ENCODE measurements at places on chromosomes 6 and 20.

DNA sequence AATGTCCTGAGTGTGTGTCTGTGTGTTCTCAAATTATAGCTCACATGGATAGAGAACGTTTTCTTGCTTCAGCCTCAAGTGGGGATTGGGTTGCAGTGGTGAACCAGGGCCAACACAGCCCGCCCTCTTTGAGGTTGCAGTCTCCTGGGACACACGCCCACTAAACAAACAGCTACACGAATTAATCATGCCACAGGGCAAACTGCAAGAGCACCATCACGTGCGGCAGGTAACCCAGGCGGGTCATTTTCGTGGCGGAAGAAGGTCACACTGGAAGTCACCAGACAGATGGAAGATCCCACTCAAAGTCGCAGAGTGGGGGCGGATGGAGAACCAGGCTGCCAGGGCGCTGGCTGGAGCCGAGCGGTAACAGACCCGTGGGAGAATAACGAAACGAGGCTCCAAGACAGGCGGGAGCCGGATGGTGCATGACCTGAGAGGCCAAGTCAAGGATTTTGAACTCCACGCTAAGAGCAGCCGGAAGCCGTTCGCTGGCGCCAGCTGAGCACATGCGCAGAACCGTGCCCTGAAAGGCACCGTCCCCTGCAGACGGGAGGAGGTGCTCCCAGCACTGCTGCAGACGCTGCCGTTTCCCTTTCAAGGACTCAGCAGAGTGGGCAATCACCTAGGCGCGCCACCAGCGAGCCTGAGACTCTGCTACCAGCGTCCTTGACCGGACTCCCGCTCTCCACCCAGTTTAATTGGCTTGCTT, 10.7 kb downstream of the DLL1 start:
- DNase-seq = peak; percentile 69

GRCh38 chr6:121809211-121809610, 373.8 kb downstream of the GJA1 start:
- DNase-seq = no peak

GRCh38 chr6:5728351-5729079, 278.2 kb downstream of the NRN1 start:
- no peak for DNase-seq

GRCh38 chr20:49292010-49292409, 14.2 kb upstream of the ZNFX1 start:
- no peak for DNase-seq

DNA sequence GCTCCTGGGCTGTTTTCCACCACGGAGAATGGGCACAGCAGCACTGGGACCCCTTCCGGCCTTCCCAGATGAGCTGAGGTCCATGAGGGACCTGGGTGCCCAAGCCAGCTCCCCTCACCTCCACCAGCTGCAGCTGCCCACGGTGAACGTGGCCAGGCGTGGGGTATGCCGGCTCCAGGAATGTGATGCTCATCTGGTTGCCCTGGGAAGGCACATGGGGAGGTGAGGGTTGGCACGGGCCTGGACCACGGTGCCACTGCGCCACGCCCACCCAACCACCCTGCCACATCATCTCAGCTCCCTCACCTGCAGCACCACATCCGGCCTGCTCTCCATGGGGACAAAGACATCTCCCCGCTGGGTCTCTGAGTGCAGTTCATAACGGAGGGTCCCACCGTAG, 23.8 kb downstream of the ADRM1 start:
- no peak for DNase-seq

DNA sequence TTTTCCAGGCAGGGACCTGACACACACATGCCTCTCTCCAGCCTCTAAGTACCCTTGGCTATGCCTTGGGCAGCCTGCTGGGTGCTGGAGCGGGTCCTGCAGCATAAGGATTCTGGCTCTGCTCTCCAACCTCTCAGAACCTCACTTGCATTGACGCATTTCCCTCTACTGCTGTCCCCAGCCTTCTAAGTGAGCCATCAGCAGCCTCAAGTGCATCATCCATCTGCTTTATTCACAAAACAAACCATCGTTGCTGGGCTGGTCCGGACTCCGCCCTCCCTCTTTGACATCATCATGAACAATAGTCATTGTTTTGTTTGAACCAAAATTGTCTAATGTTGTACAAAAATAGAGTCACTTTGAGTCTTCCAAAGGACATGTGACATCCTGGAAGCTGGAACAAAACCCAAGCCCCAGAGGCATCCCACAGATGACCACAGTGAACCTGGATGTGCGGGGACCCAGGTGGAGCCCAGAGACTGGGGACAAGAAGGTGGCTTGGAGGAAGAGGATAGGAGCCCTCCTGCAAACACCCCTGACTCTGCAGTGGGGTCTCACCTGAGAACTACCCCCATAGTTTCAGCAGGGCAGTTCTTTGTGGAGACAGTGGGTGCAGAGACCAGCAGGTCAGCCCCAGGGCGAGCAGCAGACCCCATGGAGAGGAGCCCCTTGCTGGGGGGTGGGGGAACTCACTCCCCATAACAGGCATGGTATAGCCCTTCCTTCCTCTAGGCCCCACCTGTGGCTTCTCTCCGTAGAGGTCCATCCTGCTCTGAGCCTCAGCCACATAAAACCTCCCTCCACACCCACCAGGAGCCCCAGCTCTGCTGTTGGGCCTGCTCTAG, 230.1 kb downstream of the SYNDIG1 start:
- DNase-seq = no peak

DNA sequence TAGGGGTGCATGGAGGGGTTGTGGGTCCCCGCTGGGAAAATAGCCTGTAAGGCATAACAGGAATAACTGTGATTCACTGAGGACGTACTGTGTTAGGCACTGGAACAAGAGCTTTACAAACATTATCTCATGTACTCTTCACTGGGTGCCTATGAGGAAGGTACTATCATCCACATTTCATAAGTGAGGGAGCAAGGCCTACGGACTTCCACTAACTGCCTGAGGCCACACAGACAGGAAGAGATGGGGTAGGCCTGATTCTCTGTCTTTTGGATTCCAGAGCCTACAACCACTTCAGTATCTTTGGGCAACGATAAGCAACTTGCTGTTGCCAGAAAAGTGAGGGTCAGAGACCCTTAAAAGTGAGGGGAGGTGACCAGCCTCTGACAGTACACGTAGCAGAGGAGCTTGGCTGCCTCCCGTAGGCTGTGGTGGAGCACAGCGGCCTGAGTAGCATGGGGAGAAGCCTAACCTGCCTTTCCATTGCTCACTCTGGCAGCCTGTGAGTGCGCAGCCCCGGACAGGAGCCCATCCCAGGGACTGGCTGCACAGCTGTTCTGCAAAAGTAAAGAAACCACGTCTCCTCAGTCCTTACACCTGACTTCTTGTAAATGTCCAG, 30.4 kb downstream of the PSMB1 start:
- DNase-seq = no peak

- DNase-seq = no peak
Observed at GRCh38 chr20:11275740-11276139, 601.9 kb upstream of the JAG1 start.

DNA sequence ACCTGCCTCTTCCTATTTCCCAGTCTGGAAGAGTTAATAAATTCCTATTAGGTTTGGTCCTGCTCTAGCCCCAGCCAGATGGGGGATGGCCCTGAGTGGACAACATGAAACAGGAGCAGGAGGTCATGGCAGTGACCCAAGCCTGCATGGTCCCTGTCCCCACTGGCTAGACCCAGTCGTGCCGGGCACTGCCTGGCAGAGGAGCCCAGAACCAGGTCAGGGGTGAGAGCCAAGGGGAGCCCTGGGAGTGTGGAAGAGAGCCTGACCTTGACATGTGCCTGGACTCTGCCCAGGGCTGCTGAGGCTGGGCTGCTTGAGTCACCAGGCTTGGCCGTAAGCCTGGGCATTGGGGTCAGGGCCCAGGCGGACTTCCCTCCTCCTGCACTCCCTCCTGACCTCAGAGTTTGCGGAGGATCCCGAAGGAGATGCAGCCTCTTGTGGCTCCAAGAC, 3.6 kb downstream of the AVP start:
- DNase-seq = no peak

DNA sequence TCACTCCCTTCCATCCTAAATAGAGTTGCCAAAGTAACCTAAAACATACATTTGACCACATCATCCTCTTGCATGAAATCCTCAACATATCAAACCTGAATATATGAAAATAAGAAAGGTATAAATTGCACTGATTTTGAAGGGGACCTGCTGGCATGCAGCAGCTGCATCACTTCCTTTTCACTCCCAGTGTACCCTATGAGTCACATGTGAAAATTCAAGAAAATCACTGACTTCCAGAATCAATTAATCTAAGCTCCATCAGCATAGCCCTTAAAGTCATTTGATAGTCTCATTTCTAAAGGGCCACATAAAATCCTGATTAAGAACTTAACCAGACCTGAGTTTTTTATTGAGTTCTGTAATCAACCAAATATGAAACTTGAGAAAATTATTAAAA, 24.3 kb downstream of the SNX14 start:
- DNase-seq = no peak

- no peak for DNase-seq
Observed at GRCh38 chr6:108651340-108652227, 90.9 kb downstream of the FOXO3 start.

DNA sequence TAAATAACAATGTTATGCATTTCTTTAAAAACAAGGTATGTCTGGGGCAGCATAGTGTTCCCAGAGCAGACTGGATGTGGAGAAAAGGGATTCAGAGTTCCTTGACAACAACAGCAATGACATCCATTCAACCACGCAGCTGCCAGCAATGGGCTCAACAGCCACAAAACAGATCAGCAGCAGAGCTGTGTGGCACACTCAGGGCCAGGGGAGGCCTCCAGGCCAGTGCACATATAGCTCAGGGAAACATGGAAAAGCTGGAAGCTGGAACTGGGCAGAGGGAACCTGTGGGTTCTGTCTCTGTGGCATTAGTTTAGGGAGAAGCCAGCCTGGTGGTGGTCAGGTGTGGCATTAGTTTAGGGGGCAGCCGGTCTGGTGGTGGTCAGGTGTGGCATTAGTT, 148.3 kb downstream of the SMOC2 start:
- DNase-seq = no peak

DNA sequence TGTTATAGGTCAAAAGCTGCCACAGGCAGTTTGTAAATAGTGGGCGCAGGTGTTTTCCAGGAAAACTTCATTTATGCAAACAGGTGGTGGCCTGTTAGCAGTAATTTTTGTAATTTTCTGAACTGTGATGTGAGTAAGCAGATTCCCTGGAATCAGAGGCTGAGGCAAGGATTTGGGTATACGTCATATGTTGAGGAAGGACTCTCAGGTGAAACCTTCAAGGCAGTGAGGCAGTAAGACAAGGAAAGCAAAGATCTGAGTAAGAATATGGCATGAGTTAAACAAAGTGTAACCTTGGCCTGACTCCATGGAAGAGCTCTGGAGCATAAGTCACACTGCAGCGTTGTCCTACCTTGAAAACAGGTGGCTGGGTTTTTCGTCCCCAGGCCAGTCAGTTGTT, 291.1 kb upstream of the BTBD3 start:
- no peak for DNase-seq

- DNase-seq = no peak
Observed at GRCh38 chr6:79100304-79100703, 22.2 kb upstream of the PHIP start.

GRCh38 chr6:42726026-42726425, 3.6 kb upstream of the PRPH2 start:
- DNase-seq = peak; percentile 7

- DNase-seq = no peak
Observed at GRCh38 chr20:49887251-49888211, 27.8 kb downstream of the SPATA2 start.

DNA sequence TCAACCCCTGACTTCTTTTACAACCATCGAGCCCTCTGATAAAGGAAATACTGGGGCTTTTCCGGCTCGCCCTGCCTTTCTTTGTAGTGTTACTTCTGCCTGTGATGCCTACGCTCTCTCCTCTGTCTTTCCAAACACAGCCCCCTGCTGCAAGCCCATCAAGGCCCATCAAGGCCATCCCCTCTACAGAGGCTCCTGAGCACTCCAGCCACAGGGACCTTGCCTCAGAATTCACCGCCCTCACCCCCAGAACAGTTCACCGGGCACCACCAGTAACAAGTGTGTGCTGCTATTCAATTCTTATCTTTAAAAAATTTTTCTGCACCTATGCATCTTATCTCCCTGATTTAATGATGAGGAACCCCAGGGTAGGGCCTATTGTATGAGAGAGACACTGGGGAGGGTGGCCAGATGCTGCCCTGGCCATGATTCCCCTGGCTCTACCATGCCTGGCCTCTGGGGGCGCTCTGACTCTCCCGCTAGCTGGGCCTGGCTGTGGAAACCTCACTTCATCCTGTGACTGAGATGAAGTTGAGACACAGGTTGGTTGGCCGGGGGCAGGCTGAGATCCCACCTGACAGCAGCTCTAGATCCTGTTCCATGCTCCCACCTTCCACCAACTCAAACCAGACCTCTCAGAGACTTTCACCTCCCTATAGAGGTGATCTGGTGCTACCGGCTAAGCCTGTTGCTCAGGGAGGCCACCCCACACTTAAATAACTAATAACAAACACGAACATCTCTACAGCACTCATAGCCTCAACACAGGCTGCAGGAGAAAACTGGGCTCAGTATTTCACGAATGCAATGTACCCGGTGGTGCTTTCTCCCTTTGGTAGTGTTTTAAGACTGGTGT, 19.2 kb upstream of the GLP1R start:
- peak; percentile 76 for DNase-seq

- no peak for DNase-seq
Observed at GRCh38 chr6:14932485-14933182, 313.2 kb upstream of the JARID2 start.

DNA sequence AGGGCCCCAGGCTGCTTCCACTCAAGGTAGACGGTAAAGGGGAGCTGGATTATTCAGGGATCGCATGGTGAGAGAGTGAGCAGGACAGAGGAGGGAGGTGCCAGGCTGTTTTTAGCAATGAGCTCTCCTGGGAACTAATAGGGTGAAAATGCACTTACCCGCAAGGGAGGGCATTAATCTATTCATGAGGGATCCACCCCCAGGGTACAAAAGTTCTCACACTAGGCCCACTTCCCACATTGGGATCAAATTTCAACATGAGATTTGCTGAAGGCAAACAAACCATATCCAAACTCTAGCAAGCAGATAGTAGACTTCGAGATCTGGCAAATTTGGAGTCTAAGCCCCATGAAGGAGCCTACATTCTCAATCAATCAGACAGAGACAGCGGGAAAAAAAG, 408.6 kb downstream of the RNF144B start:
- no peak for DNase-seq

GRCh38 chr20:4152696-4153235, 137.4 kb upstream of the RNF24 start:
- no peak for DNase-seq

DNA sequence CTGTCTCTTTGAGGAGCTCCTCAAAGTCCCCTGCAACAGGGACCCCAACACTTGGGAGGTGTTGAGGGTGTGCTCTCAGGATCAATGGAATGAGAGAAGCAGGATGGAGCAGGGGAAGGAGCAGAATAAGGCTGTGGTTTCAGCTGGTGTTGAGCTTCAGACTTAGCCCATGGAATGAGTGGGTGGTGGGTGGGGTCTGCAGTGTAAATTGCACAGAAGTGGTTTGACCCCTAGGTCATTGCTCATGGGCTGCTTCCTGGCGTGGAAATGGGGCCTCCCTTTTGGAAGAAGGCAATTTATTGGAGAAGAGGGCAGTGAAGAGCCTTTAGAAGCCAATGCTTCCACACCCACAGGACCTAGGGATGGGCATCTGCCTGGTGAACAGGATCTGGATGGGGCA, 37.0 kb upstream of the KCNG1 start:
- DNase-seq = no peak

GRCh38 chr6:27630727-27631608, 158.1 kb upstream of the ZNF184 start:
- peak; percentile 67 for DNase-seq

GRCh38 chr6:88445188-88445965, 279.2 kb upstream of the CNR1 start:
- no peak for DNase-seq

- DNase-seq = no peak
Observed at GRCh38 chr6:111265842-111266241, 178.5 kb downstream of the SLC16A10 start.

GRCh38 chr20:44785768-44786167, 24.6 kb downstream of the RIMS4 start:
- DNase-seq = no peak
